SJCRH30 (cell line): ENCODE measurements at places on chromosomes 2 and 18. TPM values are rescaled to one million over a fixed set of nuclear protein-coding genes. Genes with fewer than 3 reads are reported as not detected.
A peak's percentile ranks its signal among the peaks of the same experiment; 100 is the strongest.

The MRPS9 gene
- 51.1 and 54.5 TPM in 2 replicates for total RNA-seq

DNA sequence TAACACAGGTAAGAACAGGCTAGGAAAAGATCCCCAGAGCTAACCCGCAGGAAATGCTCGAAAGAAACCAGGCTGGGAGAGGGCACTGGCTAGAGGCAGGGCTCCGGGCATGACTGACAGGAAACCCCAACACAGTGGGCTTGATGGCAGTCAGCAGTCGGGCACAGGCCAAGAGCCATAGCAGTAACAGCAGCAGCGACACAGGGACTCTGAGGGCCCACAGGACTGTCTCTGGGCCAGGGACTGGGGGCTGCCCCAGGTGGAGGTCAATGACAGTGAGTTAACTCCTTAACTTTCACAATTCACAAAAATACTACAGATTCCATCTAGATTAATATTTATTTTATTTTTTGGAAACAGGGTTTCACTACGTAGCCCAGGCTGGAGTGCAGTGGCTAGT, 37.3 kb upstream of the ASPRV1 start:
- no peak for DNase-seq

- peak; percentile 17 for DNase-seq
These were observed 26.5 kb downstream of the EIF4E2 start for GRCh38 chr2:232576995-232577394.

The ROCK1 gene
- 22.3 and 24.1 TPM in 2 replicates for total RNA-seq

DNA sequence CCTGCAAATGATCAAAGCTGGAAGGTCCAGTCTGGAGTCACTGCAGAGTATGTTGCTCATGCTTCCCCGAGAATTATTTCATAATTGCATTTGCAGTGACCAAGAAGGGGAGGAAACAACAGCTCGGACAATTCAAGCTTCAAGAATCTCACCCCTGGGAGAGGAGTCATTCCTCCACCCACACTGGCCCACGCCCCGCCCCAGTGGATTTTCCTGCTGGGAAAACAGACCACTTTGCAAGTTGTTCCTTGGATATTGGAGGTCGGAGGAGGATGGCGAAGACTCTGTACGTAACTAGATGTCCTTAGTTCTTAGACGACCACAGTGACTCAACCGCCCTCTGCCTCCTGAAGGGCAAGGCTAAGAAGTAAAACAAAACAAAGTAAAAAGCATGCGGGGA, 159.4 kb downstream of the TPO start:
- no peak for DNase-seq

GRCh38 chr18:78523850-78524249, 455.8 kb upstream of the SALL3 start:
- DNase-seq, result no peak

- DNase-seq, result no peak
These were observed 33.4 kb downstream of the SLC66A2 start for GRCh38 chr18:79917853-79918614.

The HS6ST1 gene
- 18.8 and 20.0 TPM in 2 replicates for total RNA-seq

The CCDC148 gene
- 0.49 and 0.53 TPM in 2 replicates for total RNA-seq

- no peak for DNase-seq
These were observed 55.6 kb downstream of the HDAC4 start for GRCh38 chr2:239345251-239345650.

GRCh38 chr2:12127638-12128037, 381.2 kb downstream of the LPIN1 start:
- DNase-seq, result no peak

GRCh38 chr2:241008711-241009121, 10.3 kb downstream of the SNED1 start:
- DNase-seq, result no peak

DNA sequence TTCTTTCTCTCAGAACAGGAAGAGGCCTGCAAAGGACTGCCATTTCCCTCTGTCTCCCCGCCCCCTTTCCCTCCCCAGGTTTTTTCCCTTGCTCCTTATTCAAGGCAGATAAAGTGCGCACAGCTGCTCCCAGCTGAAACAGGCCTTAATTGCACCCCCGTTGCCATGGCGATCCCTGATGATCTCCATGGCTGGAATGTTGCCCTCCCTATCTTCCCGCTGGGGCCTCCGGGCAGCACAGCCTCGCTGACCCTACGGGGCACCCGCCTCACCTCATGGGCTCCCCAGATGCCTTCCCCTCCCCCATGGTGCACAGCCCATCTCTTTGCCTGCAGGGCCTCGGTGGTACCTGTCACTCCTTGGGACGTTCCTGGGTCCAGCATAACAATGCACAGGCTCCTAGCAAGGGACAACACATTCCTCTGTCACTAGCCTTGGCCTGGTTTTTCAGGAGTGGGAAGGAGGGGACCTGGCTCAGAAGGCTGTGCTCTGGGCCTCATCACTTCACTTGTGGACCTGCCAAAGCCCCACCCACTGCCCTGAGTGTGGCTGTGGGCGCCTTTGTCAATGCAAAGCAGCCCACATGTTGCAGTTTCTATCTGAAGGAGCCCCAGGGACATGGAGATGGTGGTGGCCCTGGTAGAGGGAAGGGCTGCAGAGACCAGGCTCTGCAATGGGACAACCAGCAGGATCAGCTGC, 115.0 kb downstream of the CELF4 start:
- DNase-seq, result peak; percentile 22

The HOXD12 gene
- 0.10 TPM in 1 of 2 replicates, not detected in the other for total RNA-seq

GRCh38 chr2:229342376-229342775, 71.3 kb upstream of the PID1 start:
- peak; percentile 17 for DNase-seq

DNA sequence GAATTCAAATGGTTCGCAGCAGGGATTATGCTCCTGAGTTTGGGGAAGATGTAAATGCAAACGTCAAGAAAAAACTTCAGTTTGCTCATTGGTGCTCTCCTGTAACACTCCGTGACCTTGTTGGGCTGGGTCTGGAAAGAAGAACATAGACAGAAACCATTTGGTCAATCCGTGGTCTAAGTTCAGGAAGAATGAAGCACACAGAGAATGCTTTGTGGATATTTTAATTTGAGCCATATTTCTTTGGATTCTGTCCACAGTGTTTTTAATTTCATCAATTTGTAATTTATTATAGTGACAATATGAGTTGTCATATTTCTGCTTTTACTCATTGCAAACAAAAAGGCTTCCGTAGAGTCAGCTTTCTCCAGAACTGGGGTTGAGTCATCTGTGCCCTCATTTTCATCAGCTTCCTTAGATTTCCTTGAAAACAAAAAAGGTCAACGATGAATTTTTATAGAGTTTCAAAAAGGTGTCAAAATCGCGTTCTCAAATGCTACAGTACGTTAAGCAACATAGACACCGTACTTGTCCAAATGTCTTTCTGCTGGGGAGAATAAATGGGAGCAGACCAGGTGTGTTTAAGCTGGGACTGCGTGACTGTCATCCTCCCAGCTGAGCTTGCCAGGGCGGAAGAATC, 606.4 kb downstream of the RNF144A start:
- no peak for DNase-seq

DNA sequence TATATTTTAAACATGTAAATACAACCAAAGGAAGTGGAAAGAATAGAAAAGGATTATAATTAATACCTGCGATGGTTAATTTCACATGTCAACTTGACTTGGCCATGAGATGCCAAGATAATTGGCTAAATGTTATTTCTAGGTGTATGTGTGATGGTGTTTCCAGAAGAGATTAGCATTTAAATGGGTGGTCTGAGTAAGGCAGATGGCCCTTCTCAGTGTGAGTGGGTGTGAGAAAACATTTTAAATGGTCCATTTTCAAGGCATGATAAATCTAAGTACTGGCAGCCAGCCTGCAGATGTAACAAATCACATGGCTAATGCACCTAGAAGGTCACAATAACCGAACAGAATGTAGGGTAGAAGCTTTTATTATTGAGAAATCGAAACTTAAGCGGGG, 99.6 kb upstream of the CDH7 start:
- no peak for DNase-seq

The MAPK4 gene
- not detected in 2 replicates for total RNA-seq
